Spinal cord (tissue), 10 donors: ENCODE measurements at places on chromosomes 12 and 14.

DNA sequence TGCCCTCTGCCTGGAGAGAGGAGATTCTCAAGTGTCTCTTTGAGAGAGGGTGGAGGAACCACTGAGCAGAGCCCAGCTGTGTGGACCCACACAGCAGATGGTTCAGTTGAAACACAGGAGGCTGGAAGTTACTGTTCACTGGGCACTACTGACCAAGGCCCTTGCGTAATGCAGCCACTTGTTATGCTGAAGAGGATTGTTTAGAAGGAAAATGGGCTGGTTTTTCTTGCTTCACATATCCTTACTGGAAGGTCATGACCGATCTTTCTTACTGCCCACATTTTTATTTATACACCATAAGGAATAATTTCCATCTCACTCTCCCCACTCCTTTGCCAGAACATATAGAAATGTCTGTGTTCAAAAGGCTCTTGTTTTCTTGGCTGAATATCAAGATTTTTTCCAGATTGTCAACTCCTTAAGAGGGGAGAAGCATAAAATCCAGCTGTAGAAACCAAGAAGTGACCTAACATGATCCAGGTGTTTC is 375.1 kb upstream of the DDHD1 start:
- no peak for DNase-seq

DNA sequence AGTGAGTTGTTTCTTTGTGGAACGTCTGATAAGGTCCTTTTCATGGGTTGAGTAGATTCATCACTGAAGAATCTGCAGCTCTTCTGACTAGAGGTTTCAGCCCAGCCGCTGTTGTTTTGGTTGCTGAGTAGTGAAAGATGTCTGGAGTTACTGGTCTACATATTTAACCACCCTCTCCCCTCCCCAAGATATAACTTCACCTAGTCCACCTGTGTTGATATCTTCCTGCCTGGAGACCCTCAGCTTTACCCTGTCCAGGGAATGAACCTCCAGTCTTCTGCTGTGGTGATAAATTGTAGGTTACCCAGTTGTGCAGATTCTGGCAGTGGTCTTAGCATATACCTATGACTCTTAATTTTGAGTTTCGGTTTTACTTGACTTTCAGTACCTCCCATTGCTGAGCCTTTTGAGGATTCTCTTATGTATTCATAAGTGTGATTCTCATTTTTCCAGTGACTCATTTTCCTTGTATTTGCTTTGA is 62.9 kb downstream of the CCDC91 start:
- DNase-seq, result no peak

DNA sequence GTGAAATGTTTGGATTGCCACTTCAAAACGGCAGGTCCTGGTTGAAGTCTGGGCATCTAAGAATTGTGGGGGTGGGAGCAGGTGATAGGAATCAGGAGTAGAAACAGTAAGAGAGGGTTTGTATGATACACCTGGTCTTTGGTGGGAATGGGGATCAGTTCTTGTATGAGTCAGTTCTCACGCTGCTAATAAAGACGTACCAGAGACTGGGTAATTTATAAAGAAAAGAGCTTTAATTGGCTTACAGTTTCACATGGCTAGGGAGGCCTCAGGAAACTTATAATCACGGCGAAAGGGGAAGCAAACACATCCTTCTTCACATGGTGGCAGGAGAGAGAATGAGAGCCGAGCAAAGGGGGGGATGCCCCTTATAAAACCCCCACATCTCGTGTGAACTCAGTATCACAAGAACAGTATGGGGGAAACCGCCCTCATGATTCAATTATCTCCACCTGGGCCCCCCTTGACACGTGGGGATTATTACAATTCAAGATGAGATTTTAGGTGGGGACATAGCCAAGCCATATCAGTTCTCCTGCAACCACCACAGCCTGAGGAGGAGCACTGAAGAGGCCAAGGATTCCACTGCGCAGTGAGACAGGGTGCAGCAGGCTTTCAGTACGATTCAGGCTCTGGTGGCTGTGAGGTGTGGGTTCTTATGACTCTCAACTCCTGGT is 52.1 kb downstream of the DRAM1 start:
- no peak for DNase-seq

GRCh38 chr12:109264095-109264942 is 44.8 kb downstream of the FOXN4 start:
- DNase-seq, result peak; percentile 15

GRCh38 chr12:85574291-85574690 is 261.9 kb downstream of the RASSF9 start:
- no peak for DNase-seq

- DNase-seq, result no peak
Observed at GRCh38 chr12:19304149-19304750, 135.0 kb upstream of the AEBP2 start.

GRCh38 chr12:13114251-13115052 is 11.0 kb upstream of the GSG1 start:
- DNase-seq, result no peak

DNA sequence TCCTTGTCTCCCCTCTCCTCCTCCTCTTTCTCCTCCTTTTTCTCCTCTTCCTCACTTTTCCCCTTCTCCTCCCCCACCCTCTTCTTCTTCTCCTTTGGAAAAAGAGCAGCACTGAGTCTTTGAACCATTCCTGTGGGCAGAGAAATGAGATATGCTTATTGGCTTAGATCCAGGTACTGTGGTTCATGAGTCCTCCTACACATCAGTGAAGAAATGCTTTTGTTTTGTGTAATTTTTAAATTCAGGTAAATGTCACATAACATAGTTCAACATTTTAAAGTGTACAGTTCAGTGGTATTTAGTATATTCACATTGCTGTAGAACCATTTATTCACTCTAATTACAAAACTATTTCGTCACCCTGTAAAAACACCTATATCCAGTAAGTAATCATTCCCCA is 402.1 kb downstream of the AACS start:
- DNase-seq, result no peak

DNA sequence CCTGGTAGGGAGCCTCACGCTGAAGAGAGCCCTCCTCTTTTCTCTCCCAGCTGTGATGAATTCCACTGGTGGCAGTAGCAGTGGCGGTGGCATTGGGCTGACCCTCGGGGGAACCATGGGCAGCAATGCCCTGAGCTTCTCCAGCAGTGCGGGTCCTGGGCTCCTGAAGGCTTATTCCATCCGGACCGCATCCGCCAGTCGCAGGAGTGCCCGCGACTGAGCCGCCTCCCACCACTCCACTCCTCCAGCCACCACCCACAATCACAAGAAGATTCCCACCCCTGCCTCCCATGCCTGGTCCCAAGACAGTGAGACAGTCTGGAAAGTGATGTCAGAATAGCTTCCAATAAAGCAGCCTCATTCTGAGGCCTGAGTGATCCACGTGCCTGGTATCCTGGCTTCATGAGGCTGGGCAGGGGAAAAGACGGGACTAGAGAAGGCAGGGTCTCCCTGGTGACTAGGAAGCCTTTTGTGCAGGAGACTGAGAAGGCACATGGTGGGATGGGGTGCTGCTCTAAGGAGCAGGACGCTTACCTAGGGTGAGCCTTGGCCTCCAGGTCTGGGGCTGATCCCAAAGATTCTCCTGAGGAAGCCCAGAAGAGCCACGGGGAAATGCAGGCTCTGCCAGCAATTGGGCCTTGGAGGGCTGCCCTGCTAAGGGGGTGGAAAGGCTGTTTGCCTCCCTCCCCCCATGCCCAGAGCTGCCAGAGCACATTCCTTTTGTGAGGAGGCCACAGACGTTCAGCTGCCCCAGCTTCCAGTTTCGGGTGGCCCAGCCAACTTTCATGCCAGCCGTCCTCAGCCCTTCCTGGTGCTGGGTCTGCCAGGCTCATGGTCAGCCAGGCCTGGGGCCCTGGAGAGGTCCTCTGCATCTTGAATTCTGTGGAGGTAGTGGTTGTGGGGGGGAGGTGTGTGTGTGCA is 15.8 kb downstream of the KRT7 start:
- no peak for DNase-seq

DNA sequence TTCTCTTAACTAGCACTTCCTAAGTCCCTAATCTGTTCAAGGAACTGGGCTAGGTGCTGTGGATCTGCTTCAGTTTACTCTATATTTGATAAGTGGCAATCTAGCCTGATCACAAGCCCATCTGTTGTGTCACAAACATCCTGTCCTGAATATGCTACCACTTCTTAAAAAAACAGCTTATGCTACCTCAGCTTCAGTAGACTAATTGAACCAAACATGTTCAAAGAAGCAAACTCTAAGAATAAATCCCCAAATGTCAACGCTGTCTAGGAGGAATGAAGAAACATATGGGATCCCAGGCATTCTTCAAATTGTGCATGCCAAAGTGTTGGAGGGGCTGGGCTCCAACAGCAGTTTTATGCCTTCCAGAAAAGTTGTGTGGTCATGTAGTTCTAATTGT is 10.4 kb upstream of the KCNH5 start:
- no peak for DNase-seq

DNA sequence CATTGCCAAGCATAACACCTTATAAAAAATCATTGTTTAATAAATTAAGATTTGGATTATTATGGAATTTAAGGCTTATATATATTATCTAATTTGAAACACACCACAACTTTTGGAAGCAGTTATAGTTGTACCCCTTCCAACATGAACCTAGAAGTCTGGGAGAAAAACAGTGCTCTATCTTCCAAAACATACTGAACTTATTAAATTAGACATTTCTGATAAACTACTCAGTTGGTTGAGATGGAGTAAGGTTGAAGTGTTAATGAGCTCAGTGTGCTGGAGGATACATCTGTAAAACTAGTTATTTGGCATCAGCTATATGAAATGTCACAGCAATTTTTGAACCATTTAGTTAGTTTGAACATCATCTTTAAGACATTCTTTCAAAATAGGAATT is 227.4 kb downstream of the ALX1 start:
- DNase-seq, result no peak

GRCh38 chr12:91007531-91008290 is 2.9 kb upstream of the EPYC start:
- DNase-seq, result no peak

- no peak for DNase-seq
Observed at GRCh38 chr14:67944605-67945004, 125.0 kb downstream of the RAD51B start.

DNA sequence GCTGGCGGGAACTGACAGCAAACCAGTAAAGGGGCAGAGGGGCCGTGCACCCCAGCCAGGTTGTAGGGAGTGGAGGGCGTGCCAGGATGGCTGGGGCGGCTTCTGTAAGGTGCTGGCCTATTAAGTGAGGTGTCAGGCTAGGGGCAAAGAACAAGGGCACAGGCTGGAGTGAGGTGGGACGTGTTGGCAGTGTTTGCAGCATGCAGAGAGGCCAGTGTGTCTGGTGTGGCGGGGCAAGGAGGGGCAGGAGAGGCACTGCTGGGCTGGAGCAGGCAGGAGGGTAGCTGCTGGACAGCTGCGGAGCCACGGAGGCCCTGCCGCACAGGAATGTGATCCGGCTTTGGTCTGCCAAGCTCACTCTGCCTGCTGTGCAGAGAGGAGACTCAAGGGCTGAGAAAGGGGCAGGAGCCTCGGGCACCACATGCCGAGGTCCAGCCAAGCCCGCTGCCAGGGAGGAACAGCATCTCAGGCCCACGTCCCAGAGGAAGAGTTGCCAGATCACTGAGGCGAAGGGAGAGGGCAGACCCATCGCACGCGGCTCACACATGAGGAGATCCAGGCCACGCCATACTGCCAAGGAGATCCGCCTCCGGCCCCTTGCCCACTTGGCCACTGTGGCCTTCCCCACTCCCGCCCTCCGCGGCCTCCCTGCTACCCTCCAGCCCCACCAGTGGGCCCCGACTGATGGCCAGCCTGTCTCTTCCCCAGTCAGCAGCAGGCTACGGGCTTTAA is 46.8 kb downstream of the AMN start:
- no peak for DNase-seq

- no peak for DNase-seq
Observed at GRCh38 chr12:71005166-71005565, 84.6 kb upstream of the PTPRR start.

- DNase-seq, result no peak
Observed at GRCh38 chr12:120766566-120766965, 40.9 kb downstream of the ACADS start.

- DNase-seq, result no peak
Observed at GRCh38 chr14:93232159-93232558, 25.1 kb downstream of the UBR7 start.

DNA sequence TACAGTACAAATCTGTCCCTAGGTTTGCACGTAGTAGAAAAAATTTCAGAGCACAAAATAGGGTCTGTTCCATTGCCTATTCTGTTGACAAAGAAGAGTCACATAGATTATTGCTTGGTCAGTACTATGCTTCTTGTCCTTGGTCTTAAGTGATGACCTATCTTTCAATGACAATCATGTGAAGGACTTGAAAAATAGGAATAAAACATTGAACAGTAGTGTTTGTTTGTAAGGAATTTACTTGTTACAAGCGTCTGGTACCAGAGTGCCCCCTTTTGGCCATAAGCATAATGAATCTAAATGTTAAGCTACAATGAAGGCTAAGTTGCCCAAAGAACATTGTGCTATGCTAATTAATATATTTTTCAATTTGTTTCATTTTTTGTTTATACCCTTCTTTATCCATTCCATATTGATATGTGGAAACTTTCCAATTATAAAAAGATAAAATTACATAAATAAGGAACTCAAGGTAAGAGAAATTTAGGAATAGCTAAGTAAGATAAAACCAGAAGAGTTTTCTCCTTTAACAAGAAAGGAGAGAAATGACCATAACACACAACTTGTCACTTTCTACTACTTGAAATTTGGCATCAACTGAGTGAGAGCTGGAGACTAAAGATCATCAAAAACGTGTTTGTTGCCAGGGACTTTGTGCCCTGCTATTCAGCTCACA is 204.7 kb downstream of the EPS8 start:
- DNase-seq, result peak; percentile 43

GRCh38 chr12:130970165-130970907 is 16.6 kb downstream of the ADGRD1 start:
- DNase-seq, result no peak

GRCh38 chr12:15904378-15904920 is 6.7 kb upstream of the DERA start:
- no peak for DNase-seq

GRCh38 chr14:23008831-23009230 is 1.1 kb downstream of the C14orf93 start:
- DNase-seq, result no peak

DNA sequence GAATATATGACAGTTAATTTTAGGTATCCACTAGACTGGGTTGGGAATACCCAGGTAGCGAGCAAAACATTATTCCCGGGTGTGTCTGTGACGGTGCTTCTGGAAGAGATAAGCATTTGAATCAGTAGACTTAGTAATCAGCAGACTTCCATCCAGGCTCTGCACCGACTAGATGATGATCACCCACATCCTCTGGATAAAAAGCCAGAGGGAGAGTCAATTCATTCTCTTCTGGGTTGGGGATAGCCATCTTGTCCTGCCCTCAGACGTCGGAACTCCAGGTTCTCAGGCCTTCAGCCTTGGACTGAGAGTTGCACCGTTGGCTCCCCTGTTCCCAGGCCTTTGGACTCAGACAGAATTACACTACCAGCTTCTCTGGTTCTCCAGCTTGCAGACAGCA is 168.0 kb downstream of the PHLDA1 start:
- no peak for DNase-seq

- DNase-seq, result peak; percentile 92
Observed at GRCh38 chr12:105382771-105383622, 52.5 kb downstream of the C12orf75 start.

GRCh38 chr12:45878630-45879255 is 111.6 kb downstream of the SCAF11 start:
- no peak for DNase-seq

GRCh38 chr14:93493054-93493453 is 62.3 kb downstream of the UNC79 start:
- no peak for DNase-seq
